ENCODE measurements at places on chromosomes 6 and 20.

DNA sequence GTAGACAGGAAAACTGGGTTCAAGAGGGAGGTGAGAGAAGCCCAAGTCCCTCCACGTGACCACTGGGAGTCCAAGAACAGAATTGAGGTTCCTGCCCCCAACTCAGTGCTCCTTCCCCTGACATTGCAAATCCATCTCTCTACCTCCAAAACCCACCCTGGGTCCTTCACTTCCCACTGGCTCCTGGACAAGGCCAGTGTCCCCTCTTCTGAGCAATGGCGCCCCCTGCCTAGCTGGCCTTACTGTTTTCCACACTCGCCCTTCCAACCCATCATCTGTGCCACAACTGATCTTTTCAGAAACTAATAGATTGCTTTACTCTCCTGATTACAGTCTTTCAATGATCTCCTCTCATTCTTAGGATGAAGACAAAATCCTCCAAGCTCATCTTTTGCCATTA, 200.3 kb downstream of the ANKRD60 start:
- no peak for DNase-seq

DNA sequence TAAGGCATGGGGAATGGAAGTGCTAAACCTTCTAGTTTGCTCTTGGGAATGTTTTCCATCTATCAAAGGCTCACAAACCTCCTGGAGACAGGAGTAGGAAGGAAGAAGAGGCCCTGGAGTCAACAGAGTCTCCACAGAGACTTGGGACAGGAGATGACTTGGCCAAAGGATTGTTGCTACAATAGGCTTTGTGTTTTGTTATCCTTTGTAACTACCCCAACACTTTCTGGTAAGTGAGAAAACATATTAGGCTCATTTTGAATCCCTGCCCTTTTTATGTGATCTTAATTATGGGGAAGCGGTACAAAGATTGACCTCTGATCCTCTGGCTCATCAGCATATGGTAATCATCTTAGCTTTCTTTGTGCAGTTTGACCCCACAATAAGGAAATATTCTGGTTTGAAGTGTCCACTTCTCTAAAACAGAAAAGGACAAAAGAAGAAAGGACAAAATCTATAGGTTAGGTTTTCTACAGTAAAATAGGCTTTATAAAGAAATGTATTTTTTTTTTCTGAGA, 24.1 kb upstream of the GTF3C6 start:
- no peak for DNase-seq

DNA sequence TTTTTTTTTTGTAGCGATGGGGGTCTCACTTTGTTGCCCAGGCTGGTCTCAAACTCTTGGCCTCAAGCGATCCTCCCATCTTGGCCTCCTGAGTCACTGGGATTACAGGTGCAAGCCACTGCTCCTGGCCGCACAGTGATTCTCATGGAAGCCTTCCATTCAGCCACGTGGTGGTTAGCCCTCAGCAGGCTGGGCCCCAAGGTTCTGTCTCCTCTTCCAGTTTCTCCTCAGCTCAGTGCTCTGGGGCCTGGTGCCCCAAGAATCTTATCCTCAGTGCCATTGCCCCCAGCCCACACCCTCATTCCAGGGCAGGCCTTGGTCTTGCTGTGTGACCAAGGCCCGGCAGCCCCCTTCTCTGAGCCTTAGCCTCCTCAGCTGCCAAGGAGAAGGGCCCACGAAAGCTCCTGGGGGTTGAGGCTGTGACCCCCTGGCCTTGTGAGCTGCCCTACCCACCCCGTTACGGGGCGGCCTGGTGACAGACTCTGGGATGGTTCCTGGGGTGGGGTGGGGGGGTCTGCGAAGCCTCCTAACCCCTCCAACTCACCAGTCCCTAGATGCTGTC, 16.4 kb downstream of the SRC start:
- DNase-seq, result no peak

- DNase-seq, result no peak
Measured at GRCh38 chr6:25318589-25318988, 39.4 kb downstream of the CARMIL1 start.

DNA sequence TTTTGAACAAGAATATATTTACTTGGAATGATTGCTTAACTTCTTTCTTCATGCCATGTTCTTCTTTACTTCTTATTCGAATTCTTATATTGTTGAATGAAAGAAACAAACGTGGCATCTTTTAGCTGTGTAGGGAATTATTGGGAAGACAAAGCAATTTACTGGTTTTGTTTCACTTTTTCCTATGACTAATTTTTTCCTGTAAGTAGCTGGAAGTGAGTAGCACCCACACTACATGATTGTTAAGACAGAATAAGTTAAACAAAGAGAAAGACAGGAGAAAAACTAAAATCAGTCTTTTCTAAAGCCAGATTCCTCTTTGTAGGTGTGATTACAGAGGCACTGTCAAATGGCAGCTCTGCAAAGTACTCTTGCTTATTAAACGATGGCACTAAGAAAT, 593.4 kb downstream of the EYS start:
- no peak for DNase-seq

DNA sequence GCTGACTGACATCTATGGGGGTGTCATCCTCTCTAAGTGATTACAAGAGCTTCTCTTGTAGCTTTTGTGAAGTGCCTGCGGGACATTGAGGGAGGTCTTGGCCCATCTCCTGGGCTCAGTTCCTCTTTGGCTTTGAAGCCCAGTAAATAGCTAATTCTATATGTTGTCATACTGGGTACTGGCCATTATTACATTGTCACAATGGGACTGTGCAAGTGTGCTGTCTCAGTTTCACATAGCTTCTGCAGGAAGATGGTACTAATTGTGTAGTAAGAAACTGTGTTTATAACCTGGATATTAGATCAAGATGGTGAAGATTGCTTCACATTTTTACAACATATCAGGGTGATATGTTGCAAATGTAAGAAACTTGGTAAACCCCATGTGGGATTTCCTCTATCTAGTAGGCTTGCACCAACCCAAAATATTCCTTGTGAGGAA, 19.9 kb downstream of the SPINT3 start:
- no peak for DNase-seq

DNA sequence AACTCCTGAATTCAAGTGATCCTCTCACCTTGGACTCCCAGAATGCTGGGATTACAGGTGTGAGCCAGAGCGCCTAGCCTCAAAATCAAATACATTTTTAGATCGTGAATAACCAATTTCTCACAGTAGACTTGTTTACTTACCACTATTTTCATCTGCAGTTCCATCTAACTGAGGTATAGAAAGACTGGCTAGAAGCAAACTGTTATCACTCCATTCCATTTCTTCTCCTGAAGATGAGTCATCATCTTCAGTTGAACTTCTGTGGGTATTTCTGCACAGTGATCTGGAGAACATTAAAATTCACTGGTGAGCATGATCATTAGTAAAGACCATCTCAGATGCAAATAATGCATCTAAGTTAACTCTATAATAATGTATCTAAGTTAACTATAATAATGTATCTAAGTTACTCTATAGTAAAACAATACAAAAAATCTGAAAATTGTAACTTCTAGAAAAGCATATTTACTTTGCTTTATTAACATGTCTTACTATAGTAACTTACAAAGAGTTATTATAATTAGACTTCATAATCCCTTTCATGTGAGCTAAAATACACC, 105.4 kb downstream of the REV3L start:
- DNase-seq, result no peak

GRCh38 chr6:168035098-168035660, 37.7 kb downstream of the KIF25 start:
- no peak for DNase-seq

GRCh38 chr20:1993986-1994385, at the start of gene PDYN:
Gene PDYN (minus strand): TSS chr20:1994058. CDS start chr20:1983084, 10,974 bp downstream.
- DNase-seq, result no peak

- no peak for DNase-seq
Measured at GRCh38 chr6:13025893-13026499, 302.3 kb downstream of the TBC1D7 start.

GRCh38 chr6:63496361-63496804, 75.9 kb upstream of the LOC128125822 start:
- DNase-seq, result no peak
